Retina (tissue), 1 donor: ENCODE measurements at places on chromosomes 5 and 9.
A peak's percentile ranks its signal among the peaks of the same experiment; 100 is the strongest.

DNA sequence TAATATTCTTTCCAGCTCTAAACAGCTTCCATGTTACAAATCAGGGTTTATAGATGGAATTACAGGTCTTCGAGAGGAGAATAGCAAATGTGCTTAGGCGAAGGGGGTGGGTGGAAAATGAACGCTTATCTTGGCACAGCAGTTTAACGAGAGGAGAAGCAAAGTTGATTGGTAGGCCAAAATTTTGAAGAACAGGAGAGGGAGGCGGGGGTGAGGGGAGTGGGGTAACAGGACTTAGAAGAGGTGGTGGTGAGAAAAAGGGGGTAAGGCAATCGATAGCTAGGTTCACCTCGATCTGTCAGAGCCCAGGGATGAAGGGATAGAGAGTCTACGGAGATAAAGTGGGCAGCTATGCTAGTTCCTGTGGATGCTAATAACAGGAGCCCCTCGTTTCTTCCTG, 764 bp downstream of the ANKRA2 start:
- DNase-seq: no peak

- peak; percentile 27 for DNase-seq
Observed at GRCh38 chr5:110757118-110757729, 18.4 kb downstream of the SLC25A46 start.

DNA sequence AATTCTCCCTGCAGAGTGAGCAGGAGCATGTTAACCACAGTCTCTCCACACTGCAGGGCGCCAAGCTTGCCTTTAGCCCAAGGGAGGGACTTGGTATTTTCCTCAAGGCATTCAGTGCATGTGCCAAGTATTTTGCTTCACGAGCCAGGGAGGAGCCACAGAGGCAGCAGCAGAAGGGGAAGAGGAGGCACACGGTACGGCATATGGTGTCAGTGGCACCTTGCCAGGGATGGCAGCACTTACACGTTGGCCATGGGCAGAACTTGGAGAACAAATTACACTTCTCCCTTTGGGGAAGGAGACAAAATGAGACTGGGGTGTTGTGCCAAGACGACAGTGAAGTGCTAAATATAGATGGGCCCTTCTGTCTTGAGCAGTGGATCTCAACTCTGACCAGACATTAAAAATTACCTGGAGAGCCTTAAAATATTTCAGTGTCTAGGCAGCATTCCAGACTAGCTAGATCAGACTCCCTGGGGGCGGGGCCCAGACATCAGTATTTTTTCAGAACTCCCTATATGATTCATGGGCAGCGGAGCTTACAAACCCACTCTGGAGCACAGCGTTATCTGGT, 155.8 kb downstream of the DRD1 start:
- no peak for DNase-seq

- no peak for DNase-seq
Observed at GRCh38 chr9:127903557-127904475, 4.4 kb upstream of the ST6GALNAC6 start.

- no peak for DNase-seq
Observed at GRCh38 chr5:133934822-133935666, 33.4 kb downstream of the C5orf15 start.

- no peak for DNase-seq
Observed at GRCh38 chr5:65329266-65329665, 152.5 kb downstream of the ADAMTS6 start.

DNA sequence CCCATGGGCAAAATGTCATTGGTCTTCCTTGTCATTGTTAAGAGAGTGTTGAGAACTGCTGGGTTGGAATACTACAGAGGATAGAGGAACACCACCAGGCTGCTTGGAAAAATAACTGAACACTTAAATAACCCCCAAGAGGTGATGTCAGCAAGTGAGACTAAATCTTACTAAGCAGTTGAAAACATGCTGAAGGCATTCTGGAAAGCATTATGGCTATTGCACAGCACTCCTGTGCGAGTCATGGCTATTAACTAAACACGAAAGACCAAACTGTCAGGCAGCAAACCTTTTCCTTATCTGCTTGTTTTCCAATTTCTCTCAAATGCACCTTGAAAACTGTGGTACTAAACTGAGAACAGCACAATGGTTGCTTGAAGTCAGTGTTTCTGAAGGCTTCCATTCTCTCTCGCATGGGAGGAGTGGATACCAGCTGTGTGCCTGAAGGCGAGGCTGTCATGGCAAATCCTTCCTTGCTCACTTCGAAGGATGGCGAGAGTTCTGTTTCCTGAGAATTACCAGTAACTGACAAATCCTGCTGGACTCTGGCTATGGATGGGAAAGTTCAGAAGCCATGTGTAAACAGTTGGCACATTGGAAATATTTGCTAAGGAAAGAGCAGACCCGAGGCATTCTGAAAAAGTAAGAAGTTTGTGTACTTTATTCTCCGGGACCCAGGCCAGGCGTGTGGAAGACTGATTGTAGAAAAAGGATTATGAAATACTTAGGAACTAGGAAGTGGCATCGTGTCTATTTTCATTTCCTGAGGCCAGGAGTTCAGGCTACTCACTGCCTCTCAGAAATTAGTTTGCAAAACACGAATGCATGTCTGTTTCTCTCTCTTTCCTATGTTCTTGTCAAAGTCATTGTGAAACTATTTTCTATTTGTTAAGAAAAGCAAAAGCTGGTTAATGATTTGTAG, 182.1 kb downstream of the DMRT2 start:
- no peak for DNase-seq

GRCh38 chr9:37683531-37684371, 33.0 kb downstream of the FRMPD1 start:
- no peak for DNase-seq

DNA sequence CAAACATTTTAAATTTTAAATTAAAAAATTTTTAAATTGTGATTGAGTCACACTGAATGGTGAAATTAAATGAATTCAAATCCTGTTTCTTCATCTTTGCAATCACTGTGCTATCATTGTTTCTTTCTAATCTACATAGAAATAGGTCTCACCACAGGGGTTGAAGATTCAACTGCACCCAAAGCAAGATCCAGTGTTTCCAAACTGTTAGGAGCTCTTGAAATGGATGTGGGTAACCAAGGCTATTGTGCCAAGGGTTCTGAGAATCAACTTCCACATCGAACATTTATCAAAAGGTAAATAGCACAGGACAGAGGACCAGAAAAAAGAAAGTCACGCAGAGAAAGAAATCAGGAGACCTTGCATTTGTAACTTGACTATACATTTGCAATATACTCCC, 172.6 kb upstream of the RASEF start:
- DNase-seq: no peak

GRCh38 chr5:142292808-142293207, 32.0 kb downstream of the SPRY4 start:
- DNase-seq: no peak

- no peak for DNase-seq
Observed at GRCh38 chr9:93120846-93121315, 13.2 kb downstream of the NINJ1 start.

GRCh38 chr5:54273715-54274114, 36.7 kb downstream of the ARL15 start:
- DNase-seq: no peak

- no peak for DNase-seq
Observed at GRCh38 chr5:157203417-157203816, 22.8 kb downstream of the ITK start.

DNA sequence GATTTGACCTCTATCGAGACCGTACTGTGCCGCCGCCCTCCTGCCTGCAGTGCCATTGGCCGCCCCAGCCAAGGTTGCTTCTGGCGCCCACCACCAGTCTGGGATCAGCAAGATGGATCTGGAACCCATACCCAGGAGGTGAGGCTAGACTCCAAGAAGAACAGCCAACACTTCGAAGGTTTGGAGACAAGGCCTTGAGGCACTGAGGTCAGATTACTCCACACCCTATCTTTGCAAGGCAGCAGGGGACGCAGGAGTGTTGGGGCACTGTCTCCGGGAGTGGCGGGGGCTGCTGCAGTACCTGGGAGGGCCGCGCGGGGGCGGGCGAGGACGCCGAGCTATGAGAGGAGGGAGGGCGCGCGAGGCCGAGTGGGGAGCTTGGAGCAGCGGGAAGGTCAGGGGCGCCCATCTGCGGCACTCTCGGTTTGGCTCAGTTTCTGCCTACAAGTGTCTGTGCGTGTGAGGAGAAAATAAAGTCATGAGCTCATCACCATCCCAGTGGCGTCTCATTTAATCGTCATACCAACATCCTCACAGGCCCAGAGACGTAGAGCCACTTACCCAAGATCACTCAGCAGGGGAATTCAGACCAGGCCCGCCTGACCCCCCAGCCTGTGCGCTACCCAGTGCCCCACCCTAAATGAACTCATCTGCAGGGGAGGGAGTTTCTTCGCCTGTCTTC, 20.5 kb upstream of the PSD2 start:
- peak; percentile 86 for DNase-seq

DNA sequence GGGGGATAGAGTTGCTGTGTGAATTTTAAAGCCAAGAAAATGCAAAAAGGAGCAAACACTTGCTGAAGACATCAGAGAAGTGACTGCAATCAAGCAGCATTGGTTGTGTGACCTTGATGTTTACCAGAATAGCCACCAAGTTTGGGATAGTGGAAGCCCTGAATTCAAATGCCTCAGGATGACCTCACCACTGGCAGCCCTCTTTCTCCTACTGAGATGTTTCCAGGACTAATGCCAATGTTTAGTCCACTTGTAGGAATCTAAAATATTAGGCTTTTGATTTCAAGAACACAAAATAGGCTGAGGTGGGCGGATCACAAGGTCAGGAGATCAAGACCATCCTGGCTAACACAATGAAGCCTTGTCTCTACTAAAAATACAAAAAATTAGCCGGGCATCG, 112.2 kb upstream of the NUDT12 start:
- DNase-seq: no peak

DNA sequence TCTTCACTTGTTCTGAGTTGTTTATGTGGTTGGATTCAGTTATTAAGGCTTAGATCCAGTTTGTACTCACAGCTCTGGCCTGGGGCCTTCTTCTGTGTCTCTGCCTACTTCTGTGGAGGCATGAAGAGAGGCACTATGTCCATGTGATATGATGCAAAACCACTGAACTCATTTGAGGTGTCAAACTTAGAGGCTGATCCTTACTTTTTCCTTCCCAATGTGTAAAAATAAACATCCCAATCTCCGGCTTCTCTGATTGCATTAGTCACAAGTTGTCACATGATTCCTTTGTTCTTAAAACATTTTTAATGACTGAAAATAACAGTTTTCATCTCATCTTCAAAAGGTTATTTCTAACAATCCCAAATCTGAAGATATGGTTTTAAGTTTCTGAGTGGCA, 276.0 kb upstream of the RGMB start:
- no peak for DNase-seq

- no peak for DNase-seq
Observed at GRCh38 chr5:114912189-114912920, 257.4 kb downstream of the TRIM36 start.

- peak; percentile 94 for DNase-seq
Observed at GRCh38 chr9:81686614-81687520, 2.5 kb downstream of the TLE1 start.

DNA sequence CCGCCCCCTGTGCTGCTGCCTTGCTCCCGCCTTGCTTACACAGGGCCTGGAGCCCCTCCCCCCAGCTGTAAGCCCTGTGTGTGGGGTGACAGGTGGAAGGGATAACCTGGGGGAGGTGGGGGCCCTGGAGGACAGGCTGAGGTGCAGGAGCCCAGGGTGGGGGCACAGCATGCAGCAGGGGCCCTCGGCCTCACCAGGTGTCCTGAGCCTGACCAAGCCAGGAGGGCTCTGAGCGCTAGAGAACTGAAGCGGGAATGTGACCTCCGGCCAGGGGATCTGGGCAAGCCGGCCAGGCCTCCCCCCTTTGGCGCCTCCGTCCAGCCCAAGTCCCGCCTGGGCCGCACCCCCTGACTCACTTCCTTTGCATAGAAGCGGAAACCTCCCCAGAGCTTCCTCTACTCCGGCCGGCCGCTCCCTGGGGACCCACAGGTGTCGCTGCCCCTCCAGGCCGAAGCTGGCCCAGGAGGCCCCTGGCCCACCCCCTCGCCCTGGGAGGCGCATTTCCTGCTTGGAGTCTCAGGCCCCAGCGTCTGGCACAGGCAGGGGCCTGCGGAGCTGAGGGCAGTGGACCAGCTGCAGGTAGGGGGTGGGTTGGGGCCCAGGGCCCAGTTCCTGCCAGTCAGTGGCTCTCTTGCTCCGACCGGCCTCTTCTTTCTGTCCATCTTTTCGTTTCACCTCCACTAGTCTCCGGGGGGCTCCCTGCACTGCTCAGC, at the start of gene TOR4A:
TOR4A (plus strand) TSS at position 398 of the 713 bp plus-strand sequence. CDS start 964 bp downstream, outside the sequence.
- DNase-seq: peak; percentile 50

GRCh38 chr9:5205071-5205470, 19.6 kb upstream of the INSL6 start:
- DNase-seq: no peak

DNA sequence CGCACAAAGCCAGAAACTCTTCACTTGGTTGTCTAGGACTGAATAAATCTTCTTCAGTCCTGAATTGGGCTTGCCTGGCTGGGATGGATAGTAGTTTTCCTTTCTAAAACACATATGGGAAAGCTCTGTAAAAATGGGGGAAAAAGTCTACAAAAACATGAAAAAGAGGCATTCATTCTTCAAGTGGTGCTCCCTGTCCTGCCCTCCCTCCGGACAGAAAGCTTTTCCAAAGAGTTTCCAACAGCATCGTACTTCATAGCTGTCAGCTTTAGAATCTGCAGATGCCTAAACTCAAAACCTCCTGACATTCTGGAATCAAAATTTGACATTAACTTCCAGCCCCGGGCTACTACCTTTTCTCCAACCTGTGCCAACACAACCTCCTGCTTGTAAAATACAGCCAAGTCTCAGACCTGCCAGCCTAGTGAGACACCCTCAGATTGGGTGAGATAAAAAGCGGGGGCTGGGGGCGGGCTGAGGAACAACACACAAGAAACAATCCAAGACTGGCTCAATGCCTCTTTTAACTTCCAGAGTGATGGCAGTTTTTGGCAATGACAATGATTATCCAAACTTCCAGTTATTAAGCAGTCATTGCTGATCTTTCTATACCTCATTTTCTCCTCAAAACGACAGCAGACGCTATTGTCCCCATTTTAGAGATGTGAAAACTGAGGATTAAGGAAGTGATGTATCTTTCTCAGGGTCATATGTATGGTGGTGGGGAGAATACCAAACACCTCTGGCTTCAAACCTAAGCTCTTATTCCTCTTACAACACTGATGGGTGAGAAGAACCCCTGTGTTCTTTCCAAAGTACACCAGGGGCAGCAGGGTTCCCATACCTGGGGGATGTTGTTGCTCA, 1.3 kb downstream of the TNC start:
- no peak for DNase-seq

GRCh38 chr5:172129256-172129910, 58.6 kb downstream of the STK10 start:
- no peak for DNase-seq

- no peak for DNase-seq
Observed at GRCh38 chr5:43348207-43348606, 35.0 kb upstream of the HMGCS1 start.
